ENCODE measurements at places on chromosomes 7 and 10.

GRCh38 chr10:111724121-111724520 is 459.4 kb downstream of the GPAM start:
- DNase-seq: no peak

GRCh38 chr7:80581486-80582260 is 56.8 kb upstream of the CD36 start:
- peak; percentile 71 for DNase-seq

DNA sequence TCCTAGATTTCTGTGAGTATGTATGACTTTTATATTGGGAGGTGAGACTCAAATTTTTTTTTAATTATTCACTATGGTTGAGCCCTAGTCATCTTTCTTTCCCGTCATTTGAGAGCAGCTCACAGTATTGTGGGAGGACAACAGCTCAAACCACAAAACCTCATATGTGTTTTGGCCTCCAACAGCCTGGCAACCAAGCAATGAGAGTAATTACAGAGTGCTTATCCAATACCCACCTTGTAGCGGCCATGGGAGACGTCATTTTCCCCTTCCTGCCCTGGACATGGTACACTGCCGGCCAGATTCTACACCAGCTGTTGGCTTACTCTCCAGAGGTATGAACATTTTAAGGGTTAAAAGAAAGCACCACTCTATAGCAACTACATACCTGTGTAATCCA is 49.1 kb downstream of the DOCK4 start:
- DNase-seq: peak; percentile 88

GRCh38 chr10:110625951-110626855 is 17.9 kb upstream of the RBM20 start:
- DNase-seq: no peak

DNA sequence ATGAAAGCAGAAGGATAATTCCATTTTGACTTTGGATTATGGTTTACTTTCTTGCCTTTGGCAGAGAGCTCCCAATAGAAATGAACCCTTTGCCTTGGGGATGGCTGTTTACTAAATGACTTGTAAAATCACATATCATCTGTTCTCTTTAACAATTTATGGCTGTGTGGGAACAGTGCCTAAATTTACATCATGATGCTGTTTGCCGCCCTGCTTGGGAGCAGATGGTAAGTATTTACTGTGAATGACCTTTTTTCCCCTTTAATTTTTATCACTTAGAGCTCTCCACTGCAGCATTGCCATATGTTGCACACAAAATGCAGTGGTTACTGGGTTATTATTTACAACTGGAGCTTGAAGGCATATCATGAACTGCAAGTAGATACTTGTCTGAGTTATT is 13.4 kb downstream of the HEPACAM2 start:
- DNase-seq: no peak

DNA sequence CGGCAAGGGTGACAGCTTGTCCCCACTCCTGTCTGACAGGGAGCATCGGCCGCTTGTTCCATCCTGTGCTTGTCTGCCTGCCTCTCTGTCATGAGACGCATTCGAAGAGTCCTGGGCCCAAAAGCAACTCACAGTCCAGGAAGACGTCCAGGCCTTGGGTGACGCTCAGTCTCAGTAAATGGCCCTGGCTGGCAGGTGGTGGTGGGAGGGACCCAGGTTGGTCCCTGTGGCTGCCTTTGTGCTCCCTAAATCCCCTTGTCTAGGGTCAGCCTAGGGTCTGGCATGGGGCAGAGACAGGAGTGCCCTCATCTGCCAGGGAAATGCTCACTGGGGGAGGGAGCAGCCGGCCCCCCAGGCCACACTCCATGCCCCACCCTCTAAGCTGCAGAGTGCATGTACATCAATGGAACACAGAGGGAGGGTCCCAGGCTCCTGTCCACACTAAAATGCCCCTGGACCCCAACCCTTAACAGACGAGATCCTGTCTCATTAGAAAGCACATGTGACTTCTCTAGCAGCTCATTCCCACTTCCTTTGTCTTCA is 295.2 kb upstream of the ZNF32 start:
- no peak for DNase-seq

GRCh38 chr7:45190406-45191165 is 33.0 kb downstream of the RAMP3 start:
- DNase-seq: no peak

- DNase-seq: no peak
Observed at GRCh38 chr7:155454183-155455112, 3.5 kb upstream of the EN2 start.

DNA sequence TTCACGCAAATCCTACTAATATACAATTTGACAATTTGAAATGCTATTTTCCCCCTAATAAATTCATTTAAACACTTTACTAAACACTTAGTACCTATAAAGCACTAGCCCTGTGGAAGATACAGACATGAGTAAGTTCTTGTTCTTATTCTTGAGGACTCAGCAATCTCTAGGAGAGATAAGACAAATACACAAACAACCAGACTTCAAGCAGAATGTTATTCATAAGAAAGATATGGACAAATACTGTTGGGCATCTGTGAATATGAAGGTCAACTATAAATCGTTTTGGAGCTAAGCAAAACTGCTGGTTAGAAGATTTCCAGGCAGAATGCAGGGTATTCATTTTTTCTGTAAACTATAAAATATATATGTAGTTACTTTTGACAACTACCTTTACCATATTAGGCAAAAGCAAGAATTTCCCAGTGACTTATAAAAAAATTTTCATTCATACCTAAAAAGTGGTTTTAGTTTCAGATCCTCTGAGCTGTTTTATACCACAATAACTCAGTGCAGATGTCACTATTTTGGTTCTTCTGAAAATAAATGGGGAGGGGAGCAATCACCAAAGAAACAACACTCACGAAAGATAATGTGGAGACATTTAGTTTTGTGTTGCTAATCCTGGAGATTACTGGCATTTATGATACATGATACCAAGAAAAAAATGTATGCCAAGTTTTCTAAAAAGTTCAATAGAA is 3.8 kb downstream of the VPS41 start:
- peak; percentile 53 for DNase-seq

- DNase-seq: no peak
Observed at GRCh38 chr7:22639396-22639795, 87.6 kb upstream of the IL6 start.

DNA sequence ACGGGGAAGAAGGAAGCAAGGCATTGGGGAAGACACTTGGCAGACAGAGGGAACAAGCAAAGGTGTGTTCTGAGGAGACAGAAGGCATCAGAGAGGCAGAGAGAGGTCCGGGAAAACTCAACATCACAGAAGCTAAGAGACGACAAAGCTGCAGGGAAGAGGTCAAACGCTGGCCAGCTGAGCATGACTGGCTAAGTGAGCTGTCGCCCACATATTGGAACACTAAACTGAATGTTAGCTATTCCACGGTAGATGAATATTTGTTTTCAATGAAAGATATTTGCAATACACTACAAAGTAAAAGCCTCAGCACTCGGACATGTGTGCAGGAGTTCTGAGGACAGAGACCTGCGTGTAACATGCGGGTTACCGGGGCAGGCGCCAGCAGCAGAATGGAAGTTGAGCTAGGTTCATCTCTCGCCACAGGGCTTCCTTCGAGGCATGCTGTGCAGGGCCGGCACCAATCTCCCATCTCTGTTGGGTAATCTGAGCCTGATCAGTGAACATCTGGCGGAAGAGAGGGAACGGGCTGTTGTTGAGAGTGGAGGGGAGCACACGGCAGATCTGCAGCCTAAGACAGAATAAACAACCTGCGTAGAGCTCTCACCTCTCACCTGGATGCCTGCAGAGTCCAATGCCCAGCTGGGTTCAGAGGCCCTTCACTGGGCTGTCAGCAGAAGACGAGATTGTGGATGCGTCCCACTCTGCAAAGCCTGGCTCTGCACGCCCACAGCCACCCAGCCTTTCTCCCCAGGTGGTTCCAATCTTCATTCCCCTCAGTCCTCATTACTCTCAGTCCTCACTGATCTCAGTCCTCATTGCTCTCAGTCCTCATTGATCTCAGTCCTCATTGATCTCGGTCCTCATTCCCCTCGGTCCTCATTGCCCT is 35.9 kb downstream of the INSIG1 start:
- no peak for DNase-seq

- DNase-seq: peak; percentile 97
Observed at GRCh38 chr10:119113751-119114732, 10.1 kb downstream of the DENND10 start.

DNA sequence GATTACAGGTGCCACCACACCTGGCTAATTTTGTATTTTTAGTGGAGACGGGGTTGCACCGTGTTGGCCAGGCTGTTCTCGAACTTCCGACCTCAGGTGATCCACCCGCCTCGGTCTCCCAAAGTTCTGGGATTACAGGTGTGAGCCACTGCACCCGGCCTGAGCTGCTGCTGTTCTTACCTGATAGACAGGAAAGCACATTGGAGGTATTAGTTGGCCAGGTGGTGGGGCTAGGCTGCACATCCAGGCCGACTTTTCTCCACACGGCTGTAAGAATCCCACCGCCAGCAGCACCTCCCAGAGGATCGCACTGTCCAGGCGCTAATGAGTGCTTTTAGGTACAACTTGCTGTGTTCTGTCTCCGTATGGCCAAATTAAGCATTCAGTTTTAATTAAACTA is 112.6 kb downstream of the WDR37 start:
- no peak for DNase-seq

GRCh38 chr7:143375298-143376034 is 5.7 kb upstream of the ZYX start:
- no peak for DNase-seq

- no peak for DNase-seq
Observed at GRCh38 chr10:15296701-15297100, 74.4 kb downstream of the FAM171A1 start.

DNA sequence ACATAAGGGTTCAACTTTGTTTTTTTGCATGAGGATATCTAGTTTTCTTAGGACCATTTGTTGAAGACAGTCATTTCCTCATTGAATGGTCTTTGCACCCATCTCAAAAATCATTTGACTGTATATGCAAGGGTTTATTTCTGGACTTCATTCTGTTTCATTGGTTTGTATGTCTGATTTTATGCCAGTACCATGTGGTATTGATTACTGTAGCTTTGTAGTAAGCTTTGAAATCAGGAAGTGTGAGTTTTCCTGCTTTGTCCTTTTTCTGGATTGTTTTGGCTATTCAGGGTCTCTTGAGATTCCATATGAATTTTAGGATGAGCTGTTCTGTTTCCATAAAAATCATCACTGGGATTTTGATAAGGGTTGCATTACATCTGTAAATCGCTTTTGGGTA is 63.9 kb downstream of the SND1 start:
- DNase-seq: no peak

DNA sequence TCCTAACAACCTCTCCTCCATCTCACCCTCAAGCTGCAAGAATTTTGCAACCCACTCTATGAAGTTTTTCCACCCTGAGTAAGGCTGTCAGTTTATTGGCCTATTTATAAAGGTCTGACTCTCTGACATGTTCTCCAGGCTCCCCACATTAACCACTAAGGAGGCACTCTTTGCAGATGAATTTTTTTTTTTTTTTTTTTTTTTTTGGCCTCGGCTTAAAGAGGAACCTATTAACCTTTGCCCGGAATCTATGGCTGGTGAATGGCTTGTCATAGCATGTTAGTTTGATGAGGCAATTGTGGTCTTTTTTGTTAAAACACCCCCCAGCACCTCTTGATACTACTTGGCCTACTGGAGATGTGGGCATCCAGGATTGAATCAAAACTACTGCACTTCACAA is 57.1 kb downstream of the TBXAS1 start:
- no peak for DNase-seq

All from choroid plexus epithelial cell (primary cell).